ENCODE measurements at places on chromosomes 7 and 10.

- no peak for DNase-seq
Measured at GRCh38 chr7:16644636-16645592, 640 bp downstream of the ANKMY2 start.

GRCh38 chr10:11004144-11005077, 13.3 kb upstream of the CELF2 start:
- no peak for DNase-seq

DNA sequence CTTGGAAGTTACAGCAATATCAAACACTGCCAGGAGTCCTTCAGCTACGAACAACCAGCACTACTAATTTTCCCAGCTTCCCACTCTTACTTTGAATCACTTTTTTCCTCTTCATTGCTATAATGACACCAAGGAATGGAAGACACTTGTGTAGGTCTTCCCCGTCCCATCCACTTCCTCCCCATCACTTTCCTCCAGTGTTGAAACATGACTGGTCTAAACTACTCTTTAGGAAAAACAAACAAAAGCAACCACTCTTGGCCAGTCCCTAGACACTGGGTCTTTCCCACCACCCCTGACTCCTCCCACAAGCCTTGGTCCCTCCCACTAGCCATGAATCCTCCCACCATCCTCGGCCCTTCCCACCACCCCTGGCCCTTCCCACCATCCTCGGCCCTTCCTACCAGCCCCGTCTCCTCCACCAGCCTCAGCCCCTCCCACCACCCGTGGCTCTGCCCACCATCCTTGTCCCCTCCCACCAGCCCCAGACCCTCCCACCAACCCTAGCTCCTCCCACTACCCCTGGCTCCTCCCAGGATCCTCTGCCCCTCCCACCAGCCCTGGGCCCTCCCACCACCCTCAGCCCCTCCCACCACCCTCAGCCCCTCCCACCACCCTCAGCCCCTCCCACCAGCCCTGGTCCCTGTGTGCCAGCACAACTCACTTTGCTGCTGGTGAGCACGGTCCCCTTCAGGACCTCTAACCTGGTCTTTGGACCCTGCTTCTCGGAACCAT, 68.5 kb downstream of the CXCL12 start:
- DNase-seq: no peak

- no peak for DNase-seq
Measured at GRCh38 chr10:97891497-97892167, 42.0 kb downstream of the GOLGA7B start.

- no peak for DNase-seq
Measured at GRCh38 chr10:131843089-131843595, 57.7 kb upstream of the PPP2R2D start.

DNA sequence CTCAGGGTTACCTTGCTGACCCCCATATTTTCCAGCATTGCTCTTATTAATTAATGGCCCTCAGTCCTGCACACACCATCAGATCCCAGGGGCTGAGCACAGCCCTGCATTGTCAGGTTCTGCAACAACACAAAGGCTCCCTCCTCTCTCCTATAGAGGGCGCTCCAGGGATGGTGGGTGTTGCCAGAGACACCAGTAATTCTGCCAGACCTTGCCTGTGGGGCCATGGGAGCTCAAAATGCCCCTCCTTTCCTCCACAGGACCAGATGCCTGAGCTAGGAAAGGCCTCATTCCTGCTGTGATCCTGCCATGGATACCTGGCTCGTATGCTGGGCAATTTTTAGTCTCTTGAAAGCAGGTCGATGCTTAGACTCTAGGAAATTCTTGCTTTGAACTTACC, 42.8 kb upstream of the PRSS58 start:
- DNase-seq: no peak

- peak; percentile 10 for DNase-seq
Measured at GRCh38 chr7:130982160-130982638, 248.2 kb upstream of the KLF14 start.

Data from NCI-H1417 treated with DMSO at 0.1 percent for 48 hours (cell line).